ENCODE measurements at places on chromosomes 4 and X. TPM values are rescaled to one million over a fixed set of nuclear protein-coding genes. Genes with fewer than 3 reads are reported as not detected.

Gene CUL4B
- 39.0 TPM for total RNA-seq

GRCh38 chrX:108316456-108316855, 121.8 kb downstream of the COL4A6 start:
- DNase-seq = no peak

Gene TCEAL5
- 1.1 TPM for total RNA-seq

- DNase-seq = no peak
Observed at GRCh38 chr4:158966091-158966490, 136.8 kb upstream of the RAPGEF2 start.

DNA sequence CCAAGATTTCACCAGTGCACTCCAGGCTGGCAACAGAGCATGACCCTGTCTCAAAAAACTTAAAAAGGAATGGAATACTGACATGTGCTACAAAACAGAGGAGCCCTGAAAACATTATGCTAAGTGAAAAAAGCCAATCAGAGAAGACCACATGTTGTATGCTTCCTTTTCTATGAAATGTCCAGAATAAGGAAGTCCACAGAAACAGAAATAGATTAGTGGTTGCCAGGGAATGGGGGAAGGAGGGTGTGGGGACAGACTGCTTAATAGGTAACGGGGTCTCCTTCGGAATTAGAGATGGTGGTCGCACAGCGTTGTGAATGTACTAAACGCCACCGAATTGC, 30.1 kb upstream of the KIAA0232 start:
- no peak for DNase-seq

GRCh38 chr4:17761062-17761461, 20.4 kb downstream of the FAM184B start:
- DNase-seq = no peak

Gene LRPAP1
- 38.8 TPM for total RNA-seq

DNA sequence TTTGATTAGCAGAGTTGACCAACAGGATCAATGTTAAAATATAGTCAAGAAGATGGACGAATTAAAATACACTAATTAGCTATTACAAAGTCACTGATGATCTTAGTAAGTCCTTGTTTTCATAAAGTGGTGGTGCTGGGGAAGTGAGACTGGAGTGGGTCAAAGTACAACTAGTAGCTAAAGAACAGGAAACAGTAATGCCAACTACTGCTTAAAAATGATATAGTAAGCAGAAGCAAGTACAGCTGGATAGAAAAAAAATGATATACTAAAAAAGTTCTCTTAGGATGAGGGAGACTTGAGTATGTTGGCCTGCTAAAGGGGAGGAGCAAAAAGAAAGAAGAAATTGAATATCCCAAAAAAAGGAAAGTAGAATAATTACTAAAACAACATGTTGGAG, 580.8 kb upstream of the FTHL17 start:
- no peak for DNase-seq

DNA sequence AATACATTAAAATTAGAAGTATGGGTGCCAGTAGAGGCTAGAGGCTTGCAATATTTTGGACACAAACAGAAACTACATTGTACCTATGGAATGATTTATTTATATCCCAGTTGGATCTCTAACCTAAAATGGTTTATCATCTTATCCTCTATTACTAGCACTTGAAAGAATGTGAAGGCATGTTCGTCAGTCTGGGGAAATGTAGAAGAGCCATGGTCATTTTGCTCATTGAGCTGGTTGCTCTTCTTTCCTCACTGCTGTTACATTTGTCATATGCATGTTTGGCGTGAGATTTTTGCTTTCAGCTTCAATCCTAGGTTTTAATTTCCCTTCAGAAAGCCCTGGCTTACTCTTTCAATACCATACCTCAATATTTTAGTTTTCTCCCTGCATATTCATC, 82.4 kb upstream of the MYOZ2 start:
- DNase-seq = no peak

- DNase-seq = no peak
Observed at GRCh38 chrX:121165930-121166359, 118.5 kb downstream of the GLUD2 start.

Gene H2BW1
- total RNA-seq = not detected

DNA sequence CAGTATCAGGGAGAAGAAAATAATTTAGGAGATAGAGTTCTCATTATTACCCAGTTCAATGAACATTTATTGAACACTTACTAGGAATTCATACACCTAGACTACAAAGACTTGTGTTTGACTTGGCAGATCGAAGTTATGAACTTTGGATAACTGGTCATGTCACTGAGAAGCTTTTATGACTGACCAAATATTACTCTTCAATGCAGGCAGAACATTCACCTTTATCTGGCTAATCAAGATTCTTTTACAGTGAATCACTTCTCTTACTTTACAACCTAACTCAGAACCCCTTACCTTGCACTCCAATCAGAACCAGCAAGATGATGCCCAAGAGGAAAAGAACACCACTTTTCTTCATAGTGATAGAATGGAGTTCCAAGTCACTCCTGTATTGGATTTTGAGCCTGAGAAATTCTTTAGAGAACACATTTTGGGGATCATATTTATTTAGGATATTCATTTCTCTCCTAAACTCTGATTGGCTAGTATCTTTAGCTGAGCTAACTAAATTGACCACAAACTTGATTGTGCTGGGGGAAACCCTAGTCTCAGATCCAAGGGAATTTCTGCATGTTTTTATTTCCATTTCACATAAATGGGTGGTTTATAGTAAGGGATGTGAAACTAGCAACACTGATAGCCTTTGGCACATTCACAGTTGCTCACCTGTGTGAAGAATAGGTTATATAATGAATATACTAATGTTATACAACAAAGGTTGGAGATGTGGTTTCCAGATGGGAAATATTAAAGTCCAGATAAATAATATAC, at the start of gene CXCL9:
TSS of gene CXCL9 (minus strand) at position 421 of the 774 bp plus-strand sequence. CDS start at position 361, 60 bp downstream.
- DNase-seq = no peak

- DNase-seq = no peak
Observed at GRCh38 chr4:112118742-112119352, 26.4 kb upstream of the FAM241A start.

DNA sequence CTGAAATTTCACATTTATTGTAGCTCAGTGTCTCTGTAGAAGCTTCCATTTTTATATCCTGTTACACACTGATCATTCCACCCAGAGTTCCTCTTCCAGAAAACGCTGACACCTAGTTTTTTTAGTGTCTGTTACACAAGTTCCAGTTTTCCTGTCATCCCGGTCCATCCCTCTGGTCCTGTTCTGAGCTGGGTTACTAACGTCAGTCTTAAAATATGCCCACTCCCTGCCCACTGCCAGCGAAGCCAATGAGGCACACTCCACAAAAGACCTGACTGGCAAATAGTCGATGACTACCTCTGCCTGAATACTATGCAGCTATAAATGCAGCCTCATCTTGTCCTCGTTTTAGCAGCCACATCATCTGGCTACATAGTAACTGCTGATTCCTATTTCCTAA, 30.9 kb upstream of the DDX3X start:
- DNase-seq = no peak

DNA sequence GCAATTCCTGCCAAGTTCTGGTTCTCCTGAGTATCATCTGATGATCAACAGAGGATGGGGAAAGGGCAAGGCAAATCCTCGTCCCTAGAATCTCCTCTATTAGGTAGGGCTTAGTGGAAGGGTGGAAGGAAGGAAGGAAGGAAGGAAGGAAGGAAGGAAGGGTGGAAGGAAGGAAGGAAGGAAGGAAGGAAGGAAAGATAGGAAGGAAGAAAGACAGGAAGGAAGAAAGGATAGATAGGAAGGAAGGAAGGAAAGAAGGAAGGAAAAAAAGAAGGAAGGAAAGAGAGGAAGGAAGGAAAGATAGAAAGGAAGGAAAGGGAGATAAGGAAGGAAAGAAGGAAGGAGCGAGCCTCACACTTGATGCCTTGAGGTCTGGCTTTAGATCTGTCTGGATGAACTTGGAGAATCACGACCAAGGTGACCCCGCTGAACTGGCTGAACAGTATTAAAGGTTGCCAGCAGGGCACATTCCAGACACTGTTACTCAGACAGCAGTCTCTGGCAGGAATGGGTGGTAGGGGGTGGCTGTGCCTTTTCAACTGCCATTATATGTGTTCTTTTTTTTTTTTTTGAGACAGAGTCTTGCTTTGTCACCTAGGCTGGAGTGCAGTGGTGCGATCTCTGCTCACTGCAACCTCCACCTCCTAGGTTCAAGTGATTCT, 57.1 kb downstream of the MAP7D2 start:
- no peak for DNase-seq

DNA sequence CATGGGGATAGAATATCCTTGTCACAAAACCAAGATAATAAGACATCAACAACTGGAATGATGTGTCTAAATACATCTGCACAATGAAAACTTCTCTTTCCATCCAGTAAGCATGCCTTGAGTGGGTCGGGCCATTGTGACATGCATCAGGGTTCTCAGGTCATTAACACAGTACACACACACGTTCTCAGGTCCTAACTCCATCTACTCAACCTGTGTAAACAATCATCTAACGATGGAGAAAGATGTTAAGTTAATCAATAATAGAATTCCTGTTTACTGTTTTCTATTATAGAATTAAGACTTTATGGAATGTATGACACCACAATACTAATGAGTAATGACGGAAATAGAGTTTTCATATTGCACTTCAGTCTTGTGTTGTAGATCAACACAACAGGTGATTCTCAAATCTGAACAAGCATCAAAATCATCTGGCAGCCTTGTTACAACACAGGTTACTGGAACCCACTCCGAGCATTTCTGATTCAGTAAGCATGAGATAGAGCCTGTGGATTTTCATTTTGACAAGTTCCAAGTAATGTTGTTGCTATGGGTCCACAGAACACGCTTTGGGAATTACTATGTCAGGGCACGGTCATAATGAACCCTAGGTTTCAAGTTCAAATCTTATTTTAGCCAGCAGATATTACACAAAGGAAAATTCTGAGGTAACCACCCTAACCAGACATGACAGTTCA, 315.8 kb upstream of the TEX13C start:
- DNase-seq = no peak

DNA sequence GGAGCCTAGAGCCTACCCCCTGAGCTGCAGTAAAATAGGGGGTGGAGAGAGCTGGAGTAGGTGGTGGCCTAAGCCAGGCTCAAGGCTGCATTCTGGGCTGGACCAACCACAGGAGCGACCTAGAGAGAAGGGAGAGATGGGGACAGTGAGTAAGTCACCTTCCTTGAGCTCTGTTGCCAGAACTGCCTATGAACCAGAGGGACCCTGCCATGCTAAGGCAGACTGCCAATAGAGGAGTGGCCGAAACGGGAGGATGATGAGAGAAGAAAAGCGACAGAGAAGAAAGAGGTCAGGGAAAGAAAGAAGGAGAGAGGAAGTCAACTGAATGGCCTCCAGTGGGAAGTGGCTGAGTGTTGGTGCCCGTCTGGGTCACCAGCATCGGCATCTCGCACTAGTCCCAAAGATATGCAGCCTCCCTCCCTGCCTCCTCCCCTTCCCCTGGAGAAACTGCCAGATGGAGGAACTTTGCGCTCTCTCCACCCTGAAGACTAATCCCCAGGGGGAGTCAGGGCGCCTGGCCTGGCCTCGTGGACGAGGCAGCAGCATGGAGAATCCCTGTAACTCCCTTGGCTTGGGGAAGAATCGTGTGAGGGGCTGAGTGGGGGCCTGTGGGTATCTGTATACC, 28.8 kb downstream of the ELF4 start:
- DNase-seq = no peak

- DNase-seq = no peak
Observed at GRCh38 chr4:130712038-130712437, 1616.1 kb downstream of the C4orf33 start.

- DNase-seq = no peak
Observed at GRCh38 chr4:186948361-186949242, 224.9 kb upstream of the FAT1 start.

DNA sequence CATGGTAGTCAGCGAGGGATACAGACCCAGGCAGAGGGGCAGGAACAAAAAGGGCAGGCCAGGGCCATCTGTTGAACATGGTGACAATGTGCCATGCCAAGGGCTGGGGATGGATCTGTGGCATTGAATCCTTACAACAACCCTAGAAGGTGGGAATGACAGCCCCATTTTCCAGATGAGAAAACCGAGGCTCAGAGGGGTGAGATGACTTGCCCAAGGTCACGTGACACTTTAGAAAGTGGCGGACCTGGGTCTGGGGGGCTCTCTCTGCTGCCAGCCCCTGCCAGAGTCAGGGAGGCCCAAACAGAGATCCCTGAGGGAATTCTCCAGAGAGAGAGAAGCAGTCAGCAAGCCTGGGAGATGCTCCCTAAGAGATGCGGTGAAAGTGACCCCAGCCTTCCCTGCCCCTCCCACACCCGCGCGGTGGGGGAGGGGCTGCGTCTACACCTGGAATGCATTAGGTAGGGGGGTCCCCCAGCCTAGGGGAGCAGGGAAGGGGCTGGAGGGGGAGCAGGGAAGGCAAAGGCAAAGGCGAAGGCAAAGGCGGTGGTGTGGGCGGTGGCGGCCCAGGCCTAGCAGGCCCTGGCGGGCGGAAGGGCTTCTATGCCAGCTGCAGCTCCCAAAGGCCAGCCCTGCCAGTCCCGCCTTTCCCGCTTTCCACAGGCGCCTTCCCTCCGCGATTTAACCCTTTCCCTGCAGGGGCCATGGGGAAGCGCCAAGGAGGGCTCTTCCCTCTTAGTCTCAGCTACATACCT, 13.0 kb downstream of the FGD1 start:
- no peak for DNase-seq

GRCh38 chr4:5957076-5957475, 61.2 kb downstream of the C4orf50 start:
- DNase-seq = peak; percentile 29

- DNase-seq = no peak
Observed at GRCh38 chr4:985123-985830, 1.6 kb upstream of the IDUA start.

GRCh38 chr4:74665346-74665745, 129.0 kb downstream of the BTC start:
- no peak for DNase-seq

DNA sequence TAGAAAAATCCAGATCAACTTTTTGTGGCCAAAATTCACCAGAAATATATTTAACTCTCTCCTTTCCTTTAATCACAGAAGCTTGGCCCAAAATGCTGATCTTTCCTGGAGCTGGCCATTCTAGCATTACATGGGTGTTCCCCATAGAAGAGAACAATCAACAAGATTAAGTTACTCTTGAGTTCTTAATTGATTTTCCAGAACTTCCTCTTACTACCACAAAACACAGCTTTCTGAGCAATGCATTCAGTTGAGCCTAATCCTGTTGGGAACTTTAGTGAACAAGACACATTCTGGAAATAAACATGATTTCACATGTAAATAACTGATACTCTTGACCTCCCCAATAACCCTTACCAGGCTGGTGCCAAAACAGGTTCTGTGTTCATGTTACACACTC, 45.4 kb upstream of the STIM2 start:
- DNase-seq = no peak

Gene CXCL1
- 1.9 TPM for total RNA-seq

Gene GRID2
- total RNA-seq = 1.4 TPM

GRCh38 chr4:41038304-41038703, 176.0 kb downstream of the APBB2 start:
- DNase-seq = no peak

- no peak for DNase-seq
Observed at GRCh38 chr4:35939751-35940150, 304.6 kb downstream of the ARAP2 start.

Gene DCHS2
- total RNA-seq = 17.7 TPM

Gene STK26
- total RNA-seq = 17.6 TPM
